Pericardium fibroblast (primary cell): ENCODE measurements at places on chromosomes 11 and 22. TPM values are rescaled to one million over a fixed set of nuclear protein-coding genes. Genes with fewer than 3 reads are reported as not detected.

The TFIP11 gene
- total RNA-seq: 15.2 and 16.1 TPM in 2 replicates

The FAM111B gene
- 0.12 and 0.26 TPM in 2 replicates for total RNA-seq

The OR8A1 gene
- not detected in 2 replicates for total RNA-seq

The CEND1 gene
- 0.94 and 1.3 TPM in 2 replicates for total RNA-seq

The DNHD1 gene
- 1.4 and 3.0 TPM in 2 replicates for total RNA-seq

The NCF4 gene
- not detected in 2 replicates for total RNA-seq

The PATE4 gene
- total RNA-seq: not detected in 2 replicates

The MPEG1 gene
- total RNA-seq: not detected in 2 replicates

The RGL4 gene
- not detected in 2 replicates for total RNA-seq

The OR8D1 gene
- total RNA-seq: not detected in 2 replicates

The PPP1R14B gene
- total RNA-seq: 184 and 217 TPM in 2 replicates

The NDUFS3 gene
- total RNA-seq: 62.2 and 68.1 TPM in 2 replicates

The DRICH1 gene
- 0.09 TPM in 1 of 2 replicates, not detected in the other for total RNA-seq

The RFPL2 gene
- not detected in 2 replicates for total RNA-seq

The MMP12 gene
- not detected in 2 replicates for total RNA-seq

The CTSW gene
- not detected in 2 replicates for total RNA-seq

The ROM1 gene
- total RNA-seq: 21.1 and 28.0 TPM in 2 replicates

The RELT gene
- total RNA-seq: 1.4 and 3.0 TPM in 2 replicates
